ENCODE measurements at places on chromosomes 6 and 20.

DNA sequence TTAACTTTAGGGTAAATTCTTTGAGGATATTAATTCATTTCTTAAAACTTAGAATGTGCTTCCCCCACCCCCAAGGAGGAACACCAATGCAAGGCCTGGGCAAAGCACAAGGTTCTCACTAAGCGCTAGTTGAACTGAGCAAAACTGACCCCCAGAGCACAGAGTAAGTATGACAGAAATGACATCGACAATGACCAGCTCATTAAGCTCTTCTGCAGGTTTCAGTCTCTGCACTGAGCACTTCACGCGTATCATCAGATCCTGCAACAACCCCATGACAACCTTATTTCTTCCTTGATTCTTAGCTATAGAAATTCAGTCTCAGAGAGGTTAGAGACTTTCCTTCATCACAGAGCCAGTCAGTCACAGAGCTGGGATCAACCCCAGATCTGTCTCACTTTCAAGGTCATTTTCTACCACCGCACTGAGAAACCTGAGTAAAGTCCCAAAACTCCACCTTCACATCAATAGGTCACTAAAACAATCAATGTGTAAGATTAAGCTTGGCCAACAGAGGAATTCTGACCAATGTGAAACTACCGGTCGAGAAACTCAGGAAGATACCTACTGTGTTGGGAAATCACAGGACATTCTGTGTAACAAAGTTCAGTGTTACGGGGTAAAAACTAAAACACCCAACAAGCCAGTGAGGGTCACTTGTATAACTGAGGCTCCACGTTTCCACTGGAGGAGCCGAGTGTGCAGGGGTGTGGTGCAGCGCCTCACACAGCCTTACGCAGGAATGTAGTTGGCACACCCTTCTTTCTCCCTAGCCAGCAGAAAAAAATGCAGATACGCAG is 129.0 kb upstream of the FOXQ1 start:
- peak; percentile 41 for DNase-seq

DNA sequence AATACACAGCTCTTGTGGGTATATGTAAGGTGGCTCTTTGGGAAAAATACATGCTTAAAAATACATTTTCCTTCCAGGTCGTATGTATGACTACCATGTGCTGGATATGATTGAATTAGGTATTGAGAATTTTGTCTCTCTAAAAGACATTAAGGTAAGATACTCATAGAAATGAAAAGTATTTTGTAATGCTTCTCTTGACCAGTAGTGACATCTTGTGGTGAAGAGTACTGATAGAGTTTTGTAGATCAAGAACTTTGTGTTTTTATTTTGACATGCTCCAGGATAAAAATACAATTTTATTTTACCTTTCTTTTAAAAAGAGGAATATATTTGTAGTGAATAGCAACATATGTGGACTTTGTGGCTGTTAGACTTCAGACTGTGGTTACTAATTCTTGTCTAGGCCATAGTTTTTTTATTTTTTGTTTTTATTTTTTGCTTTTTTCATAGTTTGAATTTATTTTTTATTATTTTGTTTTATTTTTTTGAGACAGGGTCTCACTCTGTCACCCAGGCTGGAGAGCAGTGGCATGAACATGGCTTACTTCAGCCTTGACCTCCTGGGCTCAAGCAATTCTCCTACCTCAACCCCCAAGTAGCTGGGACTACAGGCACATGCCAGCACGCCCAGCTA is 17.9 kb downstream of the RPF2 start:
- no peak for DNase-seq

DNA sequence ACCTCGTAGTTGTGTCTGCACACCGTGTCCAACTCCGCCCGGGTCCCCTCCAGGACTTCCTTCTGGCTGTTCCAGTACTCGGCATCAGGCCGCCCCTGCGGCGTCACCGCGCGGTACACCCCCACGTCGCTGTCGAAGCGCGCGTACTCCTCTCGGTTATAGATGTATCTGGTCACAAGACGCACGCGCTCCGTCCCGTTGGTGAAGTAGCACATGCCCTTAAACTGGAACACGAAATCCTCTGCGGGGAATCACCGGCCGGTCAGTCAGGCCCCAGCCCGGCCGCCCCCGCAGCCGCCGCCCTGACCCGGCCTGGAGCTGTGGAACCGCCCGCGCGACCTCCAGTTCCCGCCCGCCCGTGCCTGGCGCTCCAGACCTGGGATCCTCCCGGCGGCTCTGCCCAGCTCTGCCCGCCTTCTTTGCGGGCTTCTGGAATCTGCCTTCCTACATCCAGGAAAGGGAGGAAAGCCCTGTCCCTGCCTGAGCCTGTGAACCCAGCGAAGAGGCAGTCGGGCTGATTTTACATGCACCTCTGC is 1.6 kb downstream of the HLA-DQB1 start:
- peak; percentile 79 for DNase-seq

DNA sequence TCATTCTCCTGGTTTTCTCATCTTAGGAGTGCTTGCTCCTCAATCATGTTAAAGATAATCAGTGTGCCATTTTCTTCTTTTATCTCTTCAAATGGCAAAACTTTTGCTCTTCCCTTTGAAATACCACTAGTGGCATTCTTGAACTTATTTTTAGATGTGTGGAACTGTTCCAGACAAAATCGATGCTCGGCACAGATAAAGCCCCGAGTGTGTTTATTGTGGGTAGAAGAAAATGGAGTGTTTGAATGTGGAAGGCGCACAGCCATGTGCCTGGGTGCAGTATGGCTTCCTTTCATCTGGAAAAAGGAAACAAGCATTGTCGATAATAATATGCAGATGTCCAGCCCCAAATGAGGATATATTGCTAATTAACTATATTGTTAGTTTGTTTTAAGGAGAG is 42.4 kb downstream of the ISM1 start:
- no peak for DNase-seq

GRCh38 chr6:135938576-135939207 is 87.2 kb downstream of the PDE7B start:
- no peak for DNase-seq

GRCh38 chr20:371755-372542 is 8.6 kb upstream of the TRIB3 start:
- peak; percentile 83 for DNase-seq

DNA sequence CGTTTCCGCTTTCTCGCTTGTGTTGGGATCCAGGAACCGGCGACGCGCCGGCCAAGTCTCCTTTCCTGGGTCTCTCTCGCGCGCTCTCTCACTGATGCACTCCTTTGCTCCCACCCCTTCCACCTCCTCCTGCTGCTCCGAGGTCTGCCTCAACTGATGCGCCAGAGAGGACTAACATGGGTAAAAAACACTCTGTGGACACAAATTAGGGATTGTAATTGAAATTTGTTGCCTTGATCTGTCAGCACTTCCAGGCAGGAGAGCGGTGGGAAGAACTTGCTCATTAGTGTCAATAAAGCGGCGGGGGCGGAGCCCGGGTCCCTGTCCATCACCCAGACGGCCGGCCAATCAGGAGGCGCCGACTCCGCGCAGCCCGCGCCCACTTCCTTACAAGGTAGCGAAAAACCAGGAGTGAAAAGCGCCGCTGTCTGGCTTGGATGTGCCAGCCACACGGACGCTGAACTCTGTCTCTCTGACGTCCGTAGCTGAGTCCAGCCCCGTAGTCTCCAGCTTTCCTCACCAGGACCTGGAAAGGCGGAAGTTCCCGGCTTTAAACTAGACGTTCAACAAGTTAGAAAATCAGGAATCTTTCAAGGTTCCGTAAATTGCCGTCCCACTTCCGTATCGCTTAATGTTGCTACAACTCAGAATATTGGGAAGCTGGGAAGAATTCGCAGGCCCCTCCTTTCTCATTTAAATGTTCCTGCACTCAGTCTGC is at the start of gene TBX18:
Gene TBX18, minus strand, starts transcription at position 267 of the 718 bp plus-strand sequence. CDS start 417 bp downstream, outside the sequence.
- DNase-seq = peak; percentile 93

DNA sequence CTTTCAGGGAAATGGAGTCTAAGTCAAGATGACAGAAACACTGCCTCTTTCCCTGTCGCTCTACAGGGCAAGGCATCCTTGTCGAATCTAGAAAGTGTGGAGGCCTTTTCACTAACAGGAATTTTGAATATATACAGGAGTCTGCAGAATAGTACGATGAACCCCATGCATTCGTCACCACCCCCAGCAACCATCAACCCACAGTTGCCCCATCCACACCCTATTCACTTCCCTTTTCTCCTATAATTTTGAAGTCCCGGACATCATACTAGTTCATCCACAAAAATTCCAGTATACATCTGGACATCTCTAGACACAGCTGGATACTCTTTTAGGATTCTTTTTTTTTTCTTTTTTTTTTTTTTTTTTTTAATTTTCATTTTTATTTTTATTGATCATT is 80.7 kb upstream of the RIN2 start:
- DNase-seq = no peak

- DNase-seq = no peak
Measured at GRCh38 chr6:162450358-162450757, 277.2 kb downstream of the PRKN start.

- DNase-seq = no peak
Measured at GRCh38 chr6:13400772-13401171, 72.4 kb upstream of the TBC1D7 start.

DNA sequence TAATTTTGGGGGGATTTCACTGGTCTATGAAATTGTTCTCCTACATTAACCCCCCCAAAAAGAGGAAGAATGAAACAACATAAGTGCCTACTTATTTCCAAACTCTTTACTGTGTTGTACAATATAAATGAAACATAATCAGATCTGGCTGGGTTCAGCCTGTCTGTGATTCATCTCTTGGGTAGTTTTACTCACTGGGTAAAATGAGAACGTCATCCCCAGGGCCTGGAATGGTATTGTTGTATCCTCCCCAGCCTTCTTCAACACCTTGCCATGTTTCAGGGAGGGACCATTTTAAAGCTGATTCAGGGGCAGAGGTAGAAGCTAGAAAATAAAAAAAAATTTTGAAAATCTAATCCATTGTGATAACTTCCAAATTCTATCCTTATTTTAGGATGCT is 256.7 kb downstream of the PKHD1 start:
- DNase-seq = no peak

- no peak for DNase-seq
Measured at GRCh38 chr6:8900056-8900455, 464.7 kb upstream of the SLC35B3 start.

GRCh38 chr6:43499028-43499815 is 10.9 kb downstream of the LRRC73 start:
- no peak for DNase-seq

DNA sequence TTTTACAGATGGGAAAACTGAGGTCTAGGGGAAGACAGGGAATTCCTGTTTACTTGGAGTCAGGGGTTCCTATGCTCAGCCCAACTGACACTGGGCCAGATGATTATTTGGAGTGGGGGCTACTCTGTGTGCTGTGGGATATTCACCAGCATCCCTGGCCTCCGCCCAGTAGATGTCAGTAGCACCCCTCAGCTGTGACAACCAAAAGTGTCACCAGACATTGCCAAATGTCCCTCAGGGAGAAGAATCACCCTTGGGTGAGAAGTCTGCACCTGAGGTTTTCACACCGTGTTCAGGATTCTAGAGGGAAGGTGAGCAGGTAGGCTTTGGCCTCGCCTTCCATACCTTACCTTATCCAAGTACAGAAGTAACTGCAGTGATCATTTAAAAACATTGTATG is 27.6 kb downstream of the CDH26 start:
- peak; percentile 44 for DNase-seq

DNA sequence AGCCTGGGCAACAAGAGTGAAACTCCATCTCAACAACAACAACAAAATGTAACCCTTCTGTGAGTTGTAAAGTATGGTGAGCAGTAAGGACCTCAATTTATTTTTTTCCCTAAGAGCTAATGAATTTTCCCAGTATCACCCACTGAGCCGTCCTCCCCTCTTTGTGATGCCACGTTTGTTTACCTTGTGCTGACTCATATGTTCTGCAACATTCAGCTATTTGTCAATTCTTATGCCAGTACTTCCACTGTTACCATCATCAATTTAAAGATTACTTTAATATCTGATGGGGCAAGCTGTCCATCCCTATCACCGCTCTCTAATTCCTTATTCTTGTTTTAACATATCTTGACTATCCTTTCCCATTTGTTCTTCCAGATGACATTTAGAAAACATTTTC is 37.5 kb downstream of the MAK start:
- peak; percentile 10 for DNase-seq

- DNase-seq = no peak
Measured at GRCh38 chr6:34028691-34029360, 117.1 kb downstream of the GRM4 start.

DNA sequence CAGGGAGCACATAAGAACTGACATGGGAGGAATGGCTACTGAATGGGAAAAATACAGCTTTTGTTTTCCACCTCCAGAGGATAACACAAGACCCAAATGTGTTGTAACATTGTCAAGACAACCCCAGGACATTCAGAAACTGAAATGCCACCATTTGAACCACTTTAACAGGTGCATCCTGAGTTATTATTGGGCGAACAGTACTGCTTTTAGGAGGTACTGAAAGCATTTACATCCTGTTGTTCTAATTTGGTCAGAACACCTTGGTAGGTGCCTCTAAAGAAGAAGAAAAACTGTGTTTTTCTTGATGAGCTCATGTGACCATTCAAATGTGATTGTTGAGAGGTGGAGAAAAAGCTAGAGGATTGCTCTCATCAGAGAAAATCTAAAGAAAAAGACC is 6.4 kb upstream of the TXNDC5 start:
- DNase-seq = no peak

GRCh38 chr6:16683641-16684194 is 77.5 kb downstream of the ATXN1 start:
- peak; percentile 15 for DNase-seq

- no peak for DNase-seq
Measured at GRCh38 chr6:6788394-6789032, 200.0 kb downstream of the LY86 start.

DNA sequence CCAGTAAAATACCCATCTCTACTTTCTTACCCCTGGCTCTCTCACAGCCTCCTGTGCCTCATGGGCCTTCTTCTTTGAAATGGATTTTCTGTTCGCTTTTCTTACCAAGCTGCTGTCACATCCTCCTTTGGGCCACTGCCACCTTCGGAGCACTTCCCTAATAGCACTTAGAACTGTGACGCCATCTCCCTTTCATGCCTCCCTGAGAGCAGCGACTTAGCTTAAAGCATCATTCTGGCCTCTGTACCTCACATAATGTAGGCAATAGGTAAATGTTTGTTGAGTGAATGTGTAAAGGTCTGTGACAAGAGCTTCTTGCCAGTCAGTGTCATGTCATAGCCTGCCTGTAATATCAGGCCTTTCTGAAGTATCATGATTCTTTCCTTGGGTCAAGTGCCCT is 78.8 kb downstream of the ADGRG6 start:
- no peak for DNase-seq

- no peak for DNase-seq
Measured at GRCh38 chr6:154466139-154466538, 44.3 kb downstream of the CNKSR3 start.
